ENCODE measurements at places on chromosomes 11 and 22. TPM values are rescaled to one million over a fixed set of nuclear protein-coding genes. Genes with fewer than 3 reads are reported as not detected.
A peak's percentile ranks its signal among the peaks of the same experiment; 100 is the strongest.

- DNase-seq: peak; percentile 85
These were observed 30.5 kb upstream of the FNBP4 start for GRCh38 chr11:47797633-47798032.

DNA sequence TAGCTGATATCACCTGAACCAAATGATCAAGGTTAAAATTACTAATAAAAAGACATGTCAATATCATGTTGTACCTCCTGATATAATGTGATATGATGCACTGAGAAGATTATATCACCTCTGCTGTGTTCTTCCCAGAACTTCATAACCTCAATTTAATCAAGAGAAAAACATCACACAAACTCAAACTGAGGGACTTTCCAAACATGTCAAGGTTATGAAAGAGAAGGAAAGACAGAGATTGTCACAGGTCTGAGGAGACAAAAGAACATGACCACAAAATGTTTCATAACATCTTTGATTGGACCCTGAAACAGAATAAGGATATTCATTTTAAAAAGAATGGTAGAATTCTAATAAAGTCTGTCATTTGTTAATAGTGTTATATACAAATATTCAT, 43.0 kb upstream of the CFAP300 start:
- no peak for DNase-seq

PYGM gene
- not detected for total RNA-seq

APOC3 gene
- not detected for total RNA-seq

TMEM225 gene
- not detected for total RNA-seq

Data from RPMI7951 (cell line).